ENCODE measurements at places on chromosomes 12 and 14.

GRCh38 chr12:121456551-121456950 is 56.6 kb downstream of the RNF34 start:
- DNase-seq, result no peak

GRCh38 chr12:41055875-41056577 is 132.1 kb upstream of the PDZRN4 start:
- DNase-seq, result no peak

DNA sequence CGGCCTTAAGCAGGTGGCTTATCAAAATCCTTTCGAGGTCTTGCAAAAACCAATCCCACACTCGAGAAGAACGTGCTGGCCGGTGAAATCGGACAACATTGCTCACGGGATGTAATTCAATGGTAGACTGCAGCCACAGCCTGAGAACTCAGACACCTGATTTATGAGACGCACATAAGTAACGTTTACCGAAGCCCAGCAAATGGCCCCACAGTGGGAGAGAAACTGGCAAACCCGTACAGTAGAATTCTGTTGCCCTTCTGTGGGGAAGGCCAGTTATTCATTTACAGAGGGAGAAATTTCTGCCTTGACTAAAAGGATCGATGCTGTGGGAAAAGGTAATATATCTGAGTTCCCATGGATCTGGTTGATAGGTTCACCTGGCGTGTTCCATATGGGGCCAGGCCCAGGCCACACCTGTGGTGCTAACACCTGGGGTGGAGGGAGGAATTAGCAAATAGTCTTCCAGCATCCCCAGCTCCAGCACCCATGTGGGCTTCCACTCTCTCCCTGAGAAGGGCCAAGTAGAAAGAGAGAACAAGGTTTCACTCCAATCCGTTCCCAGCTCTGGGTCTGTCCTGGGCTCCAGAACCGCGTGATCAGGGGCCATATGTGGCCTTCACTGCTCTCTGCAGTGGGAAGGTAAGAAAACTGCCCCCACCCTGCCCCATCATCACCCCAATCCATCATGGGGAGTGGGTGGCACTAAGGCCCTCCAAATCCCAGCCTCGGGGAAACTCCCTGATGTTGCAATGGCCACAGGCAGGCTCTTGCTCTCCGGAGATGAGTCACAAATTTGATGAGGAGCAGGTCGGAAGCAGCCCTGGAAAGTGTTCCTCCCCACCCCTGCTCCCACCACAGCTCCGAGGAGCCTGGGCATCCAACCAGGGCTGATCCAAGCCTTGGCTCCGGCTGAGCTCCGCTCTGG is 12.7 kb downstream of the BDKRB1 start:
- no peak for DNase-seq

DNA sequence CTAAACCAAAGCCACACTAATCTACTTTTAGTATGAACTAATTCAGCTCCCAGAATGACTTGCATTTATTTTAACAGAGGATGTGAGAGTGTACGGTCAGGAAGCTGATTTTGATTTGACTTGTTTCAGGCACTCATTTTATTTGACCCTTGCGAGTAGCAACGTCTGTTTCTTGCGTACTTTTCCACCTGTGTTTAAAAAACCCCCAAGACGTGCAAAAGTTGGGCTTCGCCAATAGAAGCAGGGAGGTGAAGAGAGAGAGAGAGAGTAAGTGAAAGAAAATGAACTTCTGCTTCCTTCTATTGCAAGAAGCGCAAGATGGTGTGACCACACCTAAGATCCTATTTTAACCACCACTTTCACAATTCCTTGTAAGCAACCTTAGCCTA is 6.7 kb upstream of the SLC15A4 start:
- no peak for DNase-seq

DNA sequence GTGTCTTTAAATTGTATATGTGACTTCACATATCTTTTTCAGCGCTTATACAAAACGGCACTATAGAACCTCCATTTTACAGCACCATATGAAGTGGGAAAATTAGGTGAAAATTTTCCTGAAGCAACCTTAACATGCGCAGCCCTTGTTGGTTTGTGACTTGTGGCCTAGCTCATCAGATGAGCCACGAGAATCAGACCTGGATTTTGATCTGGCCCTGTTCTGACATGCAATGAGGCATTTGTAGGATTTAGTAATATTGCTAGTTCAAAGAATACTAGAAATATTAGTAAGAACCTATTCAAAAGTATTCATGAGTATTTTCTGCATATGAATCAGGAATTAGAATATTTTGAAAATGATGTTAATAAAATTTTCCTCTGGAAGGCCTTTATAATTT is 2.9 kb downstream of the CDKN1B start:
- DNase-seq, result no peak

GRCh38 chr12:9756170-9756569 is 4.5 kb downstream of the CD69 start:
- no peak for DNase-seq

DNA sequence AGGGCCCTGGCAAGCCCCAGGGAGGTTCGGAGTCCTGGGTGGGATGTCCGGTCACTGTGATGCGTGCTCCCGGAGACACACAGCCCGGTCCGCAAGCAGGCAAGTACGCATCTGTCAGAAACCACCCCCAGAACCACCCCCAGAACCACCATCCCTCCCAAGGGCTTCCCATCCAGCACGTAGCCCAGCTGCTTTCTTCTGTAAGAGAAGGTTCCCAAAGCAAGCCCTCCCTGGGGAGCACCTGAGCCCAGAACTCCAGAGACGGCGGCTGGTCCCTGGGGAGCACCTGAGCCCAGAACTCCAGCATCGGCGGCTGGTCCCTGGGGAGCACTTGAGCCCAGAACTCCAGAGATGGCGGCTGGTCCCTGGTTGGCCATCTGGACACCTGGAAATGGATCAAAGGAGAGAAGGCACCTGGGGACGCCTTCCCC is 2.6 kb upstream of the FBRSL1 start:
- no peak for DNase-seq

DNA sequence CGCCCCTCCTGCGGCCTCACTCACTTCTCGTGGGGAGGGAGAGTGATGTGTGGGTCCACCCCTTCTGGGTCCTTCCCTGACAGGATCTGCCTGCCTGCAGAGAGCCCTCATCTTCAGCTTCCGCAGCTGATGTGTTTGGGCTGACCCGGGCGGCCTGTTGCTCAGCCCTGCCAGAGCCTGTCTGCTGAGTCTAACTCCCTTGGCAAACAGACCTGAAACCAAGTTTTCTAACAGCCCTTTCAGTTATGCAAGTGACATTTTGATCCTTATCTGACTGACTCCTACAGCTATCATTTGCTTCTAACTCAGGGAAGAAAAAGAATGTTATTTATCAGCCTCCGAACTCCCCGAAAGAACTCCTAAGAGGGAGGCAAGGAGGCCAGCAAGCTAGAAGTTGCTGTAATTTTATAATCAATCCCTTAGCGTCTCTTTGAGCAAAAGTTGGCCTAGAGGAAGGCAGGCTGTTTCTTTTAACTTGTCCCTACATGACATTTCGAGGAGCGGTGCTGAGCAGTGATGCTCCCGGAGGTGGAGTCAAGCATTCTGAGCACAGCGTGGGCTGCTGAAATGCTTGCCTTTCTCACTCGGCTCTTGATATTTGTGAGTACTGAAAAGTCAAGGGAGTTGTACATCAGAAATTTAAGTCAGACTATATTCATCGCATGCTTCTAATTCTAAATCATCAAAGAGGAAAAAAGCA is 31.5 kb upstream of the CACNA2D4 start:
- no peak for DNase-seq

- no peak for DNase-seq
Measured at GRCh38 chr14:97873291-97873690, 1076.1 kb downstream of the VRK1 start.

DNA sequence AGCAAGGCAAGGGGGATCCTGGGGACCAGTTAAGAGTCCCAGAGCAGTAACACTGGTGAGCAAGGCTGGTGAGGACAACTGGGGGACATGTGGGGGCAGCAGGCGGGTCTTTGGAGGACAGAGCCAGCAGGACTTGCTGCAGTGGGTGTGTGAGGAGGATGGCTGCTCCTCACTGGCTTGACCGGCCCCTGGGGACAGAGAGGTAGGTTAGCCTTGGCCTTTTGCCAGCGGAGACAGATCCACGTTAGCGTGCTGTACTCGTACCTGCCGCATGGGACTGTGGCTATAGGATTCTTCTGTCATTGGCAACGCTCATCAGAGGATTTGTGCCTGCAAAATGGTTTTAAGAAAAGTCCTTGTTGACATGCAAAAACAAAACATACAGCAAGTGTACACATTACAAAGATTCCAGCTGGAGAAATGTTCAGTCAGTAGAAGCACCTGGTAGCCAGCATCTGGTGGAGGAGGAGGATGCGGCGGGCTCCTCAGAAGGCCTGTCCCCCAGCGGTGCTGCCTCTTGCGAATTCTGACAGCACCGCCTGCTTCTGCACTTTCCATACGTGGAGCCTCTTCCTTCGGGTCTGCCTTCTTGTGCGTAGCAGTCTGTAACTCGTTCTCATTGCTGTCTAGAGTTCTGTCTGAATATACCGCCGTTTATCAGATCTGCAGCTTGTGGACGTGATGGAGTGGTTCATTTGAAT is 91.3 kb downstream of the EP400 start:
- no peak for DNase-seq

GRCh38 chr12:26034371-26035142 is 76.1 kb downstream of the RASSF8 start:
- DNase-seq, result no peak

DNA sequence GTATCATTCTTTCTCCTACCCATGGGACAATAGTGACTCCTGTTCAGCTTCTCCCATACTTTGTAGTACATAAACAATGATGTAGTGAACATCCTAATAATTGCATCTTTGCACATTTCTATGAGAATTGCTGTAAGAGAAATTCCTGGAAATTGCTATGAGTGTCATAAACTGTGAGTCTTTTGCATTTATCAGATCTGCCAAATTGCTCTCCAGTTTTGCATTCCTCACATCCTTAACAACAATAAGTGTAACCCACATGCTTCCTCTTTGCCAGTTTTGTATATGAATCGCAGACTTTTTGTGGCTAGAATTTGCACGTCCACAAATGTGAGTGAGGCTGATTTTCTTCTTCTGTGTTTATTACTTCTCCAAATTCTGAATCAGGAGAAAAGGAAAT is 124.0 kb upstream of the TBX5 start:
- no peak for DNase-seq

DNA sequence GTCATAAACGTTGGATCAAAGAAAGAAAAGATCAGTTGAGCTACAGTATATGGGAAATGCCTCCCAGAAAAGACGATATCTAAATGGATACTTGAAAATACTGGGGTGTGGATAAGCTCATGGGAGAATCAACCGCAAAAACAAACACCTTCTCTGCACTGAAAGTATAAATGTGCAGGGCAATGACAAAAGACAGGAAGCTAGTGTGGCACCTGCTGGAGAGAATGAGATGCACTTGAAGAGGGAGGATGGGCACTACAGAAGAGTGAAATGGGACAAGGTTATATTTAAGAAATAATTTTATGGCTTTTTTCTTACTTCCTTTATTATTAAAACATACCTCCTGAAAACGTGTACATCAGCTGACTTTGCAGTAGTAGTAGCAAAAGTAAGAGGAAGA is 153.7 kb downstream of the PRKD1 start:
- DNase-seq, result no peak

GRCh38 chr12:120225200-120225558 is 24.3 kb upstream of the RPLP0 start:
- DNase-seq, result no peak

DNA sequence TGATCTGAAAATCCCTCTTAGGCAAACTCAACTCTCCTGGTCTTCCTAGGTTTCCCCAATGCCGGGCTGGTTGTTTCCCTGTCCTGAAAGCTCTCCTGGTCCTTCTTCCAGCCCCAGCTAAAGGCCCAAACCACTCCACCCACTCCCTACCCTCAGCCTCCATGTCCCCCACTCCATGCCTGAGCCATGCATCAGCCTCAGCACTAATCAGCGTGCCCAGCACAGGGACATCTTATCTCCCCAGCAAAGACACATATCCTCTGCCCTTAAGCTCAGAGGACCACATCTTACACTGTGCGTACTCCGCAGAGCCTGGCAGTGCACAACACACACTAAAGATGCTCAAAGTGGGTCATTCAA is 25.9 kb downstream of the ACTN1 start:
- DNase-seq, result no peak

DNA sequence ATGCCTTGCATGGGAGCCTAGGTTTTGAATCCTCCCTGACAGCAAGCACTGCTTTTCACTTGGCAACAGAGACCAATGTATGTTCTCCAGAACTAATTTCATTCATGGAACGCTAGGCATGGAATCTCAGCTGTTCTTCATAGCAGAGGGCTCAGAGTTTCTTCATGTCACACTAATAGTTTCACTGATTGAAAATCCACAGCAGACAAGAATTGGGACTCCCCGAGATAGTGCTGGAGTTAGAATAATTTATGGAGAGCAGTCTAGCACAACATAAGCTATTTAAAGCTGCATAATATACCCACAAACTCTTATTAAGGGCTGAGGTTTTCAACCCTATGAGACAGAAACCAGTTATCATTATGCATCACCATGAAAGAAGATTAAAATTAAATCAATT is 342.5 kb downstream of the TMEM132D start:
- DNase-seq, result no peak

DNA sequence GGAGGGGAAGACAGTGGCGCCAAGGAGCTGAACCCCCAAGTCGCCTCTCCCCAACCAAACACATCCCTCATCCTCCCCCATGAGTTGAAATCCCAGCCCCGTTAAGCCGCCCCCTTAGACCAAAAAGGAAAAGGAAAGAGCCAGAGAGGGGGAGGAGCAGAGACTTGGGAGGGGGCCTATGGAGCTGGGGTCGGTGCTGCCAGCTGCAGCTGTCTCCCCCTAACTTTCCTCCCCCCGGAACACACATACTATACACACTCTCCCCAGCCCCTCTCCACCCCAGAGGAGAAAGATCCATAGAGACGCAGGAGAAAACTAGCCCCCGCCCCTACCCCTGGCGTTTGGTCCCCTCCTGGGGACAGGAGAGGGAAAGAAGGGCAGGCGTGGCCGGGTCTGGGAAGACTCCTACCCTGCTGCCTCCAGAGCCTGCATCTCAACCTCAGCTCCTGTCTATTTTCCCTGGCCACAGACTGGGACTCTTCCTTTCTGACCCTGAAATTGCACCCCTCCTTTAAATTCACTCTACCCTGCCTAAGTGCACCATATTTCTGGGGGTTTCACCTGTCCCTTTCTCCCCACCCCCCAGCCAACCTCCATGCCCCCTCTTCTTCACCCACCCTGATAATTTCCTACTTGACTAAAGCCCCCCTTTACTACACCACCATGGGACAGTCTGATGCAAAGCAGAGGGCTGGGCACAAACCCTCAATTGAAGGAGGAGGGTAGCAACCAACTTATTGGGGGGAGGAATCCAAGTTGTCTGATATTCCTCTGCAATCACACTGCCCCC is 1.7 kb upstream of the HOXC9 start:
- DNase-seq, result no peak

DNA sequence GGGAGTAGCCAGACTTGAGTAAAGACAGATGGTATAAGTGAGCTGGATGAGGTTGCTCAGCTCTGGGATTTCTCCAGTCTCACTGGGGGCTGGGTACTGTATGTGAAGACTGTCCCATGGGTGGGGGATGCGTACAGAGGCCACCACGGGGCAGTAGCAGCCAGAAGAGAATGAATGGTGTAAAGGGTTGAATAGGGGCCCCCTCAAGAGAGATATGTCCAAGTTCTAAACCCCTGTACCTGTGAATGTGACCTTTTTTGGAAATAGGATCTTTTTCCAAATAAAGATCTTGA is 21.8 kb upstream of the BCDIN3D start:
- DNase-seq, result no peak
